CD4-positive, alpha-beta T cell treated with Interleukin-6 at 100 ng/mL for 8 hours (primary cell): ENCODE measurements at places on chromosomes 16 and 17.

DNA sequence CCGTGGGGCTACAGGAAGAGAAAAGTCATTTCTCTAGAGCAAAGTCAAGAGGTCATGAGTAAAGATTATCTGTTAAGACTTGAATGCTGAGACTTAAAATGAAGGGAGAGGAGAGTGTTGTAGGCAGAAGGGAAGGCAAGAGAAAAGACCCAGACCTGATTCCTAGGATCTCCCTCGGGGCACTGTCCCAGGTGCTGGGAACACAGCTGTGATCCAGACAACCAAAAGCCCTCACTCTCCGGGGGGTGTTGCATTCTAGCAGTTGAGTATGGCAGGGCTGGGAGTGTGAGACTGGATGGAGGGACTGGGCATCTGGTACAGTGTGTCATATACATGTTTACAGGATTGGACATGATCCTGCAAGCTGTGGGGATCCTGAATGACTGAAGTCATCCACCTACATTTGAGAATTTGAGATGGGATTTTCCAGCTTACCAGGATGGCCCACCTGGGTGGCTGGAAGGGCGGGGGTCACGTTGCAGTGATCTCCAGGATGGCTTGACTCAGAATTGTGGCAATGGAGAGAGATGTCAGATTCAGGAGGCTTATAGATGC, 29.1 kb downstream of the ARSG start:
- DNase-seq, result no peak

DNA sequence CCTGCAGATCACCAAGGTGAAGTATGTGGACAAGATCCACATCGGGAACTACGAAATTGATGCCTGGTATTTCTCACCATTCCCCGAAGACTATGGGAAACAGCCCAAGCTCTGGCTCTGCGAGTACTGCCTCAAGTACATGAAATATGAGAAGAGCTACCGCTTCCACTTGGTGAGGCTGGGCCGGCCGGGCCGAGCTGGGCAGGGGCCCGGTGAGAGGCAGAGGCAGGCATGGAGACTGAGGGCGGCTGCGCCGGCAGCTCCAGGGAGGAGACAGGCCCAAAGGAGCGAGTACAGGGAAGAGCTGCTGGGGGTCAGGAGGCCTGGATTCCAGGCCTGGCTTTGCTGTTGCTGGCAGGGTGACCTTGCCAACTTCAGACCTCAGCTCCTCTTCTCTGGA, 8.3 kb downstream of the PRSS8 start:
- DNase-seq, result no peak

DNA sequence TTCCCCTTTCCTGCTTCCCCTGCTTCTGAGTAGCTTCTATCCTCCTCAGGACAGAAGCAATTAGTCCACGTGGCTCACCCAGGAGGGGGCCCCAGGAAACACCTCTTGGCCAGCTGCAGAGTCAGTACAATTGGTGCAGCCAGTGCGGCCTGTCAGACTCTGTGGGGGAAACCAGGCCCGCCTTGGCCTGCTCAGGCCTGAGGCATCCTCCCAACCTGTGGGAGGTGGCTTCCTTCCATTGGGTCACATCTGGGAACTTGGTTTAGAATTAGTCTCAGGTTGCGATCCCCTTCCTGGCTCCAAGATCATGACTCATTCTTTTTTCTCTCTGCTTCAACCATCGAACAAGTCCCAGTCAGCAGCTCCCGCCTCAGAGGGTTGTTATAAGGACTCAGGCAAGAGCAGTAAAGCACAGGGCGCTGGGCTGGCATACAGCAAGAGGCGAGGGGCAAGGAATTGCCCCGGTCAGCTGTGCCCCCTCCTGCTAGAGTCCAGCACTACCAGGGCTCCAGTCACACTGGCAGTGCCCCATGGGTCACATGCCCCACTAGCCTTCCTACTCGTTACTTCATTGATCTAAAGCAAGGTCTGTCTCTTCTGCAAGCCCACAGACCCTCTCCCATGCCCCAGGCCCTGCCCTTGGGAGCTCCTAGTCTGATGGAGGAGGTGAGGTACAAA, 8.1 kb upstream of the EPX start:
- no peak for DNase-seq

DNA sequence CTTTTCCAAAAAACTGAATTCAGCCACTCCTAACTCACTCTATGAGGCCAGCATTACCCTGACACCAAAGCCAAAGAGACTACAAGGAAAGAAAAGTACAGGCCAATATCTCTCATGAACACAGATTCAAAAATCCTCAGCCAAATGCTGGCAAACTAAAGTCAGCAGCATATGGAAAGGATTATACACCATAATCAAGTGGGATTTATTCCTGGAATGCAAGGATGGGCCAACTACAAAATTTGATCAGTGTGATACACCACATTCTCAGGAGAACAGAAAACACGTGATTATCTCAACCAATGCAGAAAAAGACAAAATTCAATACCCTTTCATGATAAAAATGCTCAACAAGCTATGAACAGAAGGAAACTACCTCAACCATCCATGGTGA, 7.7 kb upstream of the AATK start:
- DNase-seq, result no peak

GRCh38 chr16:6725634-6726331, 606.9 kb upstream of the RBFOX1 start:
- DNase-seq, result no peak

GRCh38 chr16:26765087-26765486, 301.6 kb upstream of the C16orf82 start:
- DNase-seq, result no peak

DNA sequence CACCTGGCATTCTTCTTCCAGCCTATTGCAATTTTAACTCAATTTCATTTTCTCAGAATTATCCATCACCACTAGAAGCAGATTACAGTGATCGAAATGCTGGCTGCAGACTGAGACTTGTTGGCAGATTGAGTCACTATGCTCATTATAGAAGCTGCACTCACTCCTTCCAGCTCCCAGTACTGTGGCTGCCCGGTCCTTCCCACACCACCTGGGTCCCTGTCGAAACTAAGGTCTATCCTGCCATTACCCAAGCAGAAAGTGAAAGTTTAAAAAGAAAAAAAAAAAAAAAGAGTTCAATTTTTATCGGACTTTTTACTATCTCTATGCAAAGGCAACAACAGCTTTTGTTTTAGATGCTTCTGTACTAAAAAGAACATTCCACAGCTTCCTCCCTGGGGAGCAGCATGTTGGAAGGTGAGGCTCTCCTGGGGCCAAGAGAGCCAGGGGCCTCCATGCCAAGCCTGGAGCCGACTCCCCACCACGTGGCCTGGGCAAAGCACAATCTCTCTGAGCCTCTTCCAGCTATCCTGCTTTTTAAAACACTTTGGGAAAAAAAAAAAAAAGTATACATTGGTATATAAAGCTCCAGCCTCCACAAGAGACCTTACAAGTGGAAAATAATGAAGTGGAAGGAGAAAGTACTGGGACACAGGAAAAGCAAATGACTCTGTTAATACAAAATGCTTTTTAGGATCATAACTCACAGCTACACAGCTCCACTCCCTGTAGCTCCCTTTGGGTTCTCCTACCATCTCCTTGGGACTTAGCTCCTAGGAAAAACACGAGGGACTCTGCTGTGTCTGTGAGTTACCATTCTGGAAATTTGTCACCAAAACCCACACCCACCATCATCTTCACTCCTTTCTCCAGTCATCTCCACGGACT, 77.8 kb downstream of the USP31 start:
- DNase-seq, result no peak
